Endothelial cell of umbilical vein (primary cell): ENCODE measurements at places on chromosomes 2 and 18. TPM values are rescaled to one million over a fixed set of nuclear protein-coding genes. Genes with fewer than 3 reads are reported as not detected.

Gene MEP1B
- total RNA-seq: not detected in 2 replicates

Gene LYG2
- total RNA-seq: not detected in 2 replicates

Gene CYP27C1
- total RNA-seq: not detected in 2 replicates

Gene GREB1
- total RNA-seq: 0.23 and 0.58 TPM in 2 replicates

Gene MBD2
- 105 and 110 TPM in 2 replicates for total RNA-seq

Gene DNAH6
- total RNA-seq: 0.24 and 0.25 TPM in 2 replicates

Gene ASIC4
- total RNA-seq: not detected in 2 replicates

Gene SFTPB
- total RNA-seq: not detected in 2 replicates

Gene MATN3
- 3.4 and 6.1 TPM in 2 replicates for total RNA-seq

Gene LHCGR
- total RNA-seq: not detected in 2 replicates

Gene TTN
- 0.44 and 0.49 TPM in 2 replicates for total RNA-seq

Gene CD207
- not detected in 2 replicates for total RNA-seq

Gene FSIP2
- total RNA-seq: 0.16 and 0.24 TPM in 2 replicates

Gene SIX2
- 0.24 and 0.32 TPM in 2 replicates for total RNA-seq

Gene DSG4
- total RNA-seq: not detected in 2 replicates

Gene KCTD1
- 12.1 and 13.3 TPM in 2 replicates for total RNA-seq

Gene ACTG2
- not detected in 2 replicates for total RNA-seq

Gene ARHGAP25
- total RNA-seq: 1.2 and 2.0 TPM in 2 replicates

Gene DOCK10
- 19.4 and 23.0 TPM in 2 replicates for total RNA-seq

Gene CCDC148
- total RNA-seq: 0.69 TPM in 1 of 2 replicates, not detected in the other

Gene FZD7
- total RNA-seq: 0.23 and 0.29 TPM in 2 replicates

Gene OSBPL6
- total RNA-seq: 2.3 TPM in 2 replicates

Gene MREG
- 3.1 and 3.9 TPM in 2 replicates for total RNA-seq

Gene OXER1
- 0.18 TPM in 1 of 2 replicates, not detected in the other for total RNA-seq

Gene KHK
- 3.7 and 4.4 TPM in 2 replicates for total RNA-seq

Gene GPR35
- total RNA-seq: 0.25 and 0.33 TPM in 2 replicates

Gene SERPINB11
- total RNA-seq: not detected in 2 replicates

Gene AKAIN1
- not detected in 2 replicates for total RNA-seq

Gene CRYGD
- total RNA-seq: not detected in 2 replicates

Gene MC5R
- total RNA-seq: not detected in 2 replicates

Gene LRRC30
- total RNA-seq: not detected in 2 replicates

Gene HOXD12
- not detected in 2 replicates for total RNA-seq

Gene UGT1A10
- total RNA-seq: not detected in 2 replicates

Gene MRPL30
- 28.4 and 30.7 TPM in 2 replicates for total RNA-seq

Gene CFAP221
- not detected in 2 replicates for total RNA-seq

Gene SULT1C3
- not detected in 2 replicates for total RNA-seq

Gene POTEC
- total RNA-seq: not detected in 2 replicates

Gene FSHR
- total RNA-seq: not detected in 2 replicates

Gene TMEFF2
- total RNA-seq: 0.12 and 0.20 TPM in 2 replicates

Gene HDLBP
- total RNA-seq: 554 and 569 TPM in 2 replicates

Gene RAB27B
- total RNA-seq: 0.09 TPM in 1 of 2 replicates, not detected in the other

Gene TTR
- not detected in 2 replicates for total RNA-seq

Gene DLX1
- total RNA-seq: not detected in 2 replicates

Gene CD8B2
- not detected in 2 replicates for total RNA-seq

Gene CREG2
- 0.88 and 2.0 TPM in 2 replicates for total RNA-seq

Gene MMADHC
- 115 and 119 TPM in 2 replicates for total RNA-seq

Gene FRZB
- total RNA-seq: 0.09 TPM in 1 of 2 replicates, not detected in the other

Gene ANKRD29
- total RNA-seq: 1.2 and 2.6 TPM in 2 replicates

Gene SERPINB8
- total RNA-seq: 24.1 and 25.7 TPM in 2 replicates

Gene PFN4
- 0.93 TPM in 1 of 2 replicates, not detected in the other for total RNA-seq

Gene SERPINB2
- total RNA-seq: 0.24 and 0.39 TPM in 2 replicates

Gene CROCC2
- not detected in 2 replicates for total RNA-seq
